COR-L47 (cell line): ENCODE measurements at places on chromosomes 11 and 22.

- no peak for DNase-seq
Observed at GRCh38 chr11:122187373-122188165, 71.6 kb upstream of the BLID start.

- DNase-seq, result no peak
Observed at GRCh38 chr11:96579656-96580055, 189.8 kb downstream of the JRKL start.

DNA sequence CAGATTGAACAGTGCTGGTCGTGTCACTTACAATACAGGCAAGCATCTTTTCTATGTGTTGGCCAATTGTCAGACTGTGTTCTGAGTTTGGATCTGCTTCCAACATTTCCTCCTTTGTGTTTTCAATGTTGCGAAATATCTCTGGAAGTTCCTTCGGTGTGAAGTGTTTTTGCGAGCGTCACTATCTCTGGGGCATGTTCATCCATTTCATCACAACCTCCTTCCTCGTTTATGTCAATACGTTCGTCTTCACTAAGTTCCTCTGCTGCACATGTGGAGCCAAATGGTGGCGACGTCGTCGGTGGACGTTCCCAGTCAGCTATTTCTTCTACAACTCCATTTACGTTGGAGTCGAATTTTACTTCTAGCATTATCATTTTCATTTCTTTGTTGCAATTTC, 100.2 kb upstream of the LMO1 start:
- no peak for DNase-seq

GRCh38 chr11:2569731-2570210, 125.0 kb downstream of the KCNQ1 start:
- no peak for DNase-seq

- no peak for DNase-seq
Observed at GRCh38 chr22:37929390-37929789, 23.3 kb downstream of the MICALL1 start.

- peak; percentile 75 for DNase-seq
Observed at GRCh38 chr22:31313366-31314147, 21.3 kb upstream of the PIK3IP1 start.

- DNase-seq, result no peak
Observed at GRCh38 chr11:85123752-85124231, 503.4 kb downstream of the DLG2 start.

DNA sequence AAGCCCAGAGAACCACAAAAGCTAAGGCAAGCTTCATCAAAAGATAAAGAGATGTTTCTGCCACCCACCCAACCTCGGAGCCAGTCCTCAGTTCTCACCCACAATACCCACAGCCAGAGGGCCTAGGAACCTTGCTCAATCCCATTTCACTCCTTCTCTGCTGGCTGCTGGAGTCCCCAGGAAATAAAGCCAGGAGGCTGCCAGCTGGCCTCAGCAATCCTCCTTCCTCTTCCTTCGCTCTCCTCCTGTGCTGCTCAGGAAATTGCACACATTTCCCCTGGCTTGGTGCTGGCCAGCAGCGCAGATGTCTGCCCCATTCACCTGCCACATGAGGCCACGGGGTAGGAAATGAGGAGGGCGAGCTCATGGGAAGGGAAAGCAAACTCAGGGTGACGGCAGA, 91.8 kb upstream of the LDLRAD3 start:
- DNase-seq, result no peak

GRCh38 chr11:16806791-16807190, 68.3 kb downstream of the C11orf58 start:
- DNase-seq, result no peak

DNA sequence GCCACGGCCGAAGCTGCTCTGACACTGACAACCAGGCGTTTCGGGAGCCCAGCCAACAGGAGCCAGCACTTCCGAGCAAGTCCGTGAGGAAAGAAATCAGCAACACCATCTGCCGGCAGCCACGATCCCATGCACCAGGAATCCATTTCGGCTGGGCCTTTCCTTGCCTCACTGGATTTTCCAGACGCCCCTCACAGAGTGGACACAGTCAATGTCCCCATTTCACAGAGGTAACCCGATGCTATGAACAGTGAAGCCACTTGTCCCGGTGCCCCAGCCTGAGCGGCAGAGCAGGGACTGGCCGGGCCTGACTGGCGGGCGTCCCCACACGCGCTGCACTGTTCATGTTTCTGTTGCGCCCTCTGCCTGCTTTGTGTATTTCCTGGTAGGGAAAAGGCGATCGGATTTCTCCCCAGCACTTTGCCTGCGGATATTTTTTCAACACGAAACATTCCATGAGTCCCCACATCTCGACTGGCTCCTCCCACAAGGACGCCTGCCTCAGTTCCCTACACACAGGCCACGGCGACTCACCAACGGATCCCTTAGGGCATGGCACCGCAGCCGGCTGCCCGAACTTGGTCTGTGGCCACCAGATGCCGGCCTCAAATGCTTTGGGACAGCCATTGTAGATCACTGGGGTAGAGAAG, 55.3 kb downstream of the TRMU start:
- no peak for DNase-seq

- DNase-seq, result no peak
Observed at GRCh38 chr22:19745155-19746101, 15.2 kb upstream of the TBX1 start.

DNA sequence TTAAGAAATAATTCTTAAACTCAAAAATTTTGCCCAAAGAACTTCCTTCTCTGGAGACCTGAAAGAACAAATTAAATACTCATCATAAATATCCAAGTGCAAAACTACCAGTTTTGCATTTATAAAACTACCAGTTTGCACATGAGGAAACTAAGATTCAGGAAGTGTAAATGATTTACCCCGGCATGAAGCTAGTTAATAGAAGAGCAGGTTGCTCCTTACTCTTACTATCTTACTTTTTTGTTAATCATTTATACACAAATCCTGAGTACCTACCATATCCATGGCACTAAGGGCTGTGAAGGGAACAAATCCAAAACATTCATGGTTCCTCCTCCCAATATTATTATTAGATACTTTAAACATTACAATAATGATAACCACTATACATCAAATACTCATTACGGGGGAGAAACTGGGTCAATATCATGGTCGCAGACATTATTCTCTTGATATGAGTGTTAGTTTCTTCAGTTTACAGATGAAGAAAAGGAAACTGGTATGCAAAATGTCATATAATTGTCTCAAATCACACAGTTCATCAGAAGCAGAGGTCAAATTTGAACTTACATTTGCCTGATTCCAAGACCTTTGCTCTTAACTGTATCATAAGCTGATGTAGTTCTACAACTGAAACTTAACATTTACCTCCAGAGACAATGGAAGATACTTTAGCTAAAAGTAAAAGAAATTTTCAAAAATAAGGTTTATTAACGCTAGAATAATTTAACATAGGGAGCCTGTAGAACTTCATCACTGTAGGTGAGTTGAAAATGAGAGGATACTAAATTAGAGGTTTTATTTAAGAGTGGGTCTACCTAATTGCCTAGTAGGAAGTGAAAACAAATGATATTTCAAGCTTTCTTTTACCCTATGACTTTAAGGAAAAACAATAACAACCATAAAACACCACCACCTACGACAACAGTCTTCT, 74.5 kb downstream of the FAM76B start:
- no peak for DNase-seq

DNA sequence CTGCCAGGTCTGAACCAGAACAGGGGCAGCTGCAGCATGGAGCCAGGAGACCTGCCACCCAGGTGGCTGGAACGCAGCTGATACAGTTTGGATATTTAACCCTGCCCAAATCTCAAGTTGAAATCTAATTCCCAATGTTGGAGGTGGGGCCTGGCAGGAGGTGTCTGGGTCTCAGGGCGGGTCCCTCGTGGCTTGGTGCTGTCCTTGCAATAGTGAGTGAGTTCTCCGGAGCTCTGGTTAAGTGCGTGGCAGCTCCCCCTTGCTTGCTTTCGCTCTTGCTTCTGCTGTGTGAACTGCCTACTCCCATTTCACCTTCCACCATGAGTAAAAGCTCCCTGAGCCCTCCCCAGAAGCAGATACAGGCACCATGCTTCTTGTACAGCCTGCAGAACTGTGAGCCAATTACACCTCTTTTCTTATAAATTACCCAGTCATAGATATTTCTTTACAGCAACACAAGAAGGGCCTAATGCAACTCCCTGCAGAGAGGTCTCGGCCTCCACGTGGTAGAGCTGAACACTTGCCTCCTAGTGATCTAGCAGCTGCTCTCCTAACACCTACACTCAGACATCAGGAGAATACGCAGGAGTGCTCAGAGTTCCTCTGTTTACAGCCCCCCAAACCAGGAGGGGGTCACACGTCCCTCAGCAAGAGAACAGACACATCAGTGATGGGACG, 203.7 kb downstream of the CTTN start:
- no peak for DNase-seq

DNA sequence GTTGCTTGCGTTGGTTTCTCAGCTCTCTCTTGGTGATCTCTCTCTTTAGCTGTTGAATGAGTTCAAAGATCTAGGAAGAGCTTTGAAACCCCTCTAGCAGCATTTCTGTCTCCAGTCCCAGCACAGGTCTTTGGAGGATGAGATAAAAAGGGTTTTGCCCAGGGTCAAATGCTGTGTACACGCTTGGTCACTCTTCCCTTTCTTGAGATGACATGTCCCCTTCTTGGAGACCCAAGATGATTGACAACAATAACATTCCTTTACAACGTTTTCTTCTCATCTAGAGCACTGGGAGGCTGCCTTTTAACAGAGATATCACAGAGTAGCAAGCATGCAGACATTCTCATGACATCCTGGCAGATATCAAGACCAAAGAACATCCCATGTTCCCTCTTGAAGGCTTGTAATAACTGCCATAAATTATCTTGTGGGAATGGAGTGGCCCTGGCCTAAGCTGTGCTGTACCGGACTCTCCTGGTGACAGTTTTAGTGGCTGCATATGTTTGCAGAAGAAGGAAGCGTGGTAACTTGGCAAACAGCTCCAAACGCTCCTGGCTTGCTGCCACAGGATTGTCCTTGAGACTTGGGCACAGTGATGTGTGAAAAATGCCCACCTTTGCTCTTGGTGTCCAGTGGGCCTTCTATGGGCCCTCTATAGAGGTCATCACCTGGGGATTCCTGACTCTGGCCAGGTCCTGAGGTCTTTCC, 107.8 kb downstream of the PTPRJ start:
- DNase-seq, result peak; percentile 87

GRCh38 chr11:27902981-27903624, 202.8 kb upstream of the BDNF start:
- no peak for DNase-seq

GRCh38 chr11:134661660-134662059, 249.6 kb upstream of the B3GAT1 start:
- DNase-seq, result no peak

GRCh38 chr22:43291381-43291780, 51.8 kb downstream of the SCUBE1 start:
- no peak for DNase-seq

DNA sequence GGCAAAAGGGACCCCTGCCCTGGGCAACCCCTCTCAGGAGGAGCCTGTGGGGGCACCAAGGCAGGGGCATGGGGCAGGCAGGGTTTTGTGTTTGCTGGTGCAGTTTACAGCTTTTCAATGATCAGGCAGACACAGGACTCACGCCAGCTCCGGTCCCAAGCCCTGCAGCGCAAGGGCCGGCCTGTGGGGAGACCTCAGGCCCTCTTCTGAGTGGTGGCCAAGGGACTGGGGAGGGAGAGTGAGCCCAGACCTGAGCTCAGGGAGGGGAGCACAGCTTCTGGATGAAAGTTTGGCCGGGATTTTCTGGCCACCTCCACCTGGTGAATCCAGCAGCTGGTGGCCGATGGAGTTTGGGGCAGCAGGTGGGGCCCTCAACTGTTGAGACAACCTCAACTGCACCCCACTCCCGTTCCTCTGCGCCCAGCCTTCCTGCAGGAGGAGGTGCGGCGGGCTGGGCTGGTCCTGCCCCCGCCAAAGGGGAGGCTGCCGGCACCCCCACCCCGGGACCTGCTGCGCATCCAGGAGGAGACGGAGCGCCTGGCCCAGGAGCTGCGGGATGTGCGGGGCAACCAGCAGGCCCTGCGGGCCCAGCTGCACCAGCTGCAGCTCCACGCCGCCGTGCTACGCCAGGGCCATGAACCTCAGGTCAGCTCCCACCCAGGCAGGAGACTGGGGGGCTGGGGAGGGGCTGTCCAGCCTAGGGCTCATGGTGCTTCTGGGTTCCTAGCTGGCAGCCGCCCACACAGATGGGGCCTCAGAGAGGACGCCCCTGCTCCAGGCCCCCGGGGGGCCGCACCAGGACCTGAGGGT, 3.6 kb downstream of the TCIRG1 start:
- DNase-seq, result no peak

DNA sequence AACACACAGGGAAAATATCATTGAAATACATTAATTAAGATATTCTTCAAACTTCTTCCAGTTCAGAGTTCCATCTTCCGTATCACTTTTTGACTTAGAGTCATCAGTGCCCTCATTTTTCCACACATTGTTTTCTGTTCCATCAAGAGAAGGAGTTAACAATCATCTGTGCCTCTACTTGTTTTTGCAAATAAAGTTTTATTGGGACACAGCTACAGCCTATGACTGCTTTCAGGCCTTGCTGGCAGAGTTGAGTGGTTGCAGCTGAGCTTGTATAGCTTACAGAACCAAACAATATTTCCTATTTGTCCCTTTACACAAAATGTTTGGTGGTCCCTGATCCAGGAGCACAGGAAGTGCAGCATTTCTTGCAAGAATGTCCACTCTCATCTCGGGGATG, 51.6 kb downstream of the SGSM1 start:
- no peak for DNase-seq

GRCh38 chr22:37739035-37739434, 42.2 kb downstream of the TRIOBP start:
- DNase-seq, result no peak

DNA sequence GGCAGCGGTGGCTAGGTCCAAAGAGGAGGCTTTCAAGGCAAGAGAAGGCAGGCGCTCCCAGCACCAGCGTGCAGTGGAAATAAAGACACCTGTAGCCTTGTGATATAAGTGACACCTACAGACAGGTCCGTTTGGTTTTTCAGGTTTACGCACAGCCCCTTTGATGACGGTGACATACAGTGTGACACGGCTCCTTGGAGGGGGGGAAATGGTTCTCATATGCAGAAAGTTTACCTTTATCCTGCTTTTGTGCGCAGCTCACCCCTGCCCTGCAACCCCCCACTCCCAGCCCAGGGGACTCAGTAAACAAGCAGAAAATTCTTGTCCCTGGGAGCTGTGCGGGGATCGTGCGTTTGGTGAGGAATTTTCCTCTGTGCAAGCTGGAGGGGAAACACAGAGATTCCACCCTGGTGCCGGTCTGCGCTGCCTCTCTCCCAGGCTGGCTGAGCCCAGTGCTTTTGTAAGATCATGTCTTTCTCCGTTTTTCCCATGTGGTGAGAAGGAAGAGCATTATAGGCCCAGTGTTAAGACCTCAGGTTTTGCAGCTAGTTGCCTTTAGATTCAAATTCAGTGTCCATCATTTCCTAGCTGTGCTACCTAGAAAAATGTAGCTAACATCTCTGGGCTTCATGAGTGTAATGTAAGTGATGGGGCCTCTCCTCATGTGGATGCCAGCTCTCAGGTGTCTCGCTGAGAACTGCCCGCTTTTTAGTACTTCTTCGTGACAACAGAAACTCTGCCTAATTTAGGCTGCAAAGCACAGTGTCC, at the start of gene ELF5:
Gene ELF5, minus strand, starts transcription at position 113 of the 768 bp plus-strand sequence. CDS start 8,045 bp downstream, outside the sequence.
- no peak for DNase-seq
